Skeletal muscle tissue (tissue), 5 donors: ENCODE measurements at places on chromosomes 5 and 9. TPM values are rescaled to one million over a fixed set of nuclear protein-coding genes. Genes with fewer than 3 reads are reported as not detected.

RASGRF2 gene
- 1.0 TPM for total RNA-seq

NPR2 gene
- 7.3 TPM for total RNA-seq

KIF20A gene
- total RNA-seq, result 8.9 TPM

MACIR gene
- total RNA-seq, result 10.4 TPM

GPR150 gene
- under 0.01 TPM for total RNA-seq

FOXI1 gene
- total RNA-seq, result not detected

GRPEL2 gene
- total RNA-seq, result 14.1 TPM

TAF11L2 gene
- total RNA-seq, result not detected

GALNT12 gene
- 1.6 TPM for total RNA-seq

PCYOX1L gene
- total RNA-seq, result 3.7 TPM

RBM18 gene
- total RNA-seq, result 7.3 TPM

FOXD4L5 gene
- total RNA-seq, result under 0.01 TPM

NIM1K gene
- 0.52 TPM for total RNA-seq

SH2D3C gene
- 15.1 TPM for total RNA-seq

TAS2R1 gene
- not detected for total RNA-seq

ANKRD34B gene
- total RNA-seq, result under 0.01 TPM

TARS1 gene
- total RNA-seq, result 84.0 TPM

GBGT1 gene
- 2.6 TPM for total RNA-seq

S1PR3 gene
- total RNA-seq, result 12.5 TPM

SLC36A2 gene
- total RNA-seq, result under 0.01 TPM

C6 gene
- not detected for total RNA-seq

DMGDH gene
- 3.1 TPM for total RNA-seq

TMEM8B gene
- total RNA-seq, result 2.6 TPM

ADRA1B gene
- total RNA-seq, result under 0.01 TPM

MED27 gene
- total RNA-seq, result 6.3 TPM

TRIM23 gene
- total RNA-seq, result 25.6 TPM

GPX8 gene
- total RNA-seq, result 23.5 TPM

ARHGEF39 gene
- 0.52 TPM for total RNA-seq
